ENCODE measurements at places on chromosomes 3 and 15. TPM values are rescaled to one million over a fixed set of nuclear protein-coding genes. Genes with fewer than 3 reads are reported as not detected.

DNA sequence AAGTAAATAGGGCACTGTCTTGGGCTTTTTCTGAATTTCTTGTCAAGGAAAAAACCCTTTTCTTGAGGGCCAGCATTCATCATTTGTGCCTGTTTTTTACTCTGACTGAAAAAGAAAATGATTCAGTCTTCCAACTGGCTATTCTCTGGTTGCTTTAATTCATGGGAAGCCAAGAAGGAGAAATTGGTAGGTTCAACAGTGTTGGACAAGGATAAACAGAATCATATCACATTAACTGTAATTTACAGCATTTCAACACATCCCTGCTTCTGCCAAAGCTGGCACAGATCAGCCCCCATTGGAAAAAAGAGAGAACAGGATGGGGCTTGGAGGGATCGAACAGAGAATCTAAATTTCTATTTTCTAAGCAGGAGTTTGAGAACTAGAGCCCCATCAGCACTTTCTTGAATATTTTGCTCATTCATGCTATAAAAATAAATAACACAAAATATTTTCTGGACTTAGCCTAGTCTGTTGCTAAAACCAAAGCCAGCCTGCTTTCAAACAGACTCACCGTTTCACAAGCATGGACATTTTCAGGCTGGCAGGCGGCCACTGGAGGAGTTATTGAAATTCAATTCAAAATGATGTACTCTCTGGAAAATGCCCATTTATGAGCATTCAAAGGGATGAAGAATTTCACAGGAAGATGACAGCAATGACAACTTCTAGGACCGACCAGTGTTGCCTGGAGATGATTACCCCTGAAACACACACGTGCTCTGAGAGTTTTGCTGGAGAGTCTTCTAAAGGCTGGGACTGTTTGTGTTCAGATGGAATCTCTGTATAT is 181.2 kb downstream of the WNT5A start:
- no peak overlapping the region for H3K27ac ChIP-seq
- H3K4me3 ChIP-seq = no peak overlapping the region
- DNase-seq = no peak
- no peaks in the 10 kb centered on the region for H3K4me1 ChIP-seq

DNA sequence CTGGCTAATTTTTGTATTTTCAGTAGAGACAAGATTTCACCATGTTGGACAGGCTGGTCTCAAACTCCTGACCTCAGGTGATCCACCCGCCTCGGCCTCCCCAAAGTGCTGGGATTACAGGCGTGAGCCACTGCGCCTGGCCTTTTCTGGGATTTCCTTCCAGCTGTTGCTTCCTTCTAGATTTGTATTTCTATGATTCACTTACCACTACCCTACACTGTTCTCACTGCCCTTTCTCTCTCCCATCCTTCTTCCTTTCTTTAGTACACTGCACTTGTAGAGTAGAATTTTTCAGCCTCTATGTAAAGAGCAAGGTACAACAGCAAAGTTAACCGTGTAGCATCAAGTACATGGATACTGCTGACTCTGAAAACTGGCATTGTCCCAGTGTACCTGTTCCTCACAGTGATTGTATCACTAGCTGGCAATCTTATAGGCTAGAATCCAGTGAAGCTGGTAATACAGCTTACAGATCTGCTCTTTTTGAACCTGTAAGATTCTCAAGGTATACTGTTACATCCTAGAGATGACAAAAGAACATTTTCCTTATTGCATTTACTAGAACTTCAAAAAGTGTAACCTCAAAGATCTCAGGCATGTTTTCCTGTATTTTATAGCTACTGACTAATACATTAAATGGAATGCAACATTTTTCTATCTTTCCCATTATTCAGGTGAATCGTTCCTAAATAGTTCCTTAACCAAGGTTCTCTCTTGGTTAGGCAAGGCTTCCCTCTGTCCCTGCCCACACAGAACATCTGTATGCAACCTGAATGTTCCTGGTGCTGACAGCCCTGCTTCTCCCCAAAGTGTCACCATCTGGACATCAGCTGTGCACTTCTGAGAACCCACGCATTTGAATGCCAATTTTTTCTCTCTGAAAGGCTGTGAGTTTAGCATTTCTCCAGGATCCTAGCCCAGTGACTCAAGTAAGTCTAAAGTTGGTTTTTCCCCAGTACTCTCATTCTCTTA is 74.1 kb upstream of the RAP2B start:
- H3K27ac ChIP-seq = no peak overlapping the region
- no peaks in the 10 kb centered on the region for H3K27me3 ChIP-seq
- no peak overlapping the region for H3K4me3 ChIP-seq
- H3K4me1 ChIP-seq = peaks cover 6% of the 10 kb centered on the region

DNA sequence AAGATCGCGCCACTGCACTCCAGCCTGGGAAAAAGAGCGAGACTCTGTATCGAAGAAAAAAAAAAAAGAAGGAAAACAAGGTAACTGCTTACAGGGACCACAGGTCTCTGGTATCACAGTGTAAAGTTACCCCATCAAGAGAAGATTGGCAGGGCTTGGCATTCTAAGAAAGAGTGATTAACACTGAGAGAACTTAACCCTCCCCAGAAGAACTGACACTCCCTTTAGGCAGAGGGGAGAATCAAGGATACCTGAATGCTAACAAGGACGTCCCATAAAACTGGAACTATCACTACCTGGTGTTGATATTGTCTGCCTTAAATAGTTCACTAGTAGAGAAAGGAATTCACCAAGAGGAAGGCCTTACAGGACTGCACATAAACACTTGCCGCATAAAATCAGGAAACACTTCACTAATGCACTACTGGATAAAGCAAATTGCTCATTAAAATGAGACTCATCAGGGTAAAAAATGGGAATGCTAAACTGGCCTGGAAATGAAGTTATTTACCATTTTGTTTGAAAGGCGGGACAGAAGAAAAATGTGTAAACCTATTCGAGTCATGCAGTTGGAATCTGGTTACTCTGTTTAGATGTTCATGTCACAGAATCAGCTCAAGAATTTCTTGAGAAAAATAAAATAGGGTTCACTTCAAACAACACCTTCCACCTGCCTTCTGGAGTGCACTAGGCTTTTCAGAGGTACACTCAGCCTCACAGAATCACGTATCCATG is 121.6 kb downstream of the FOXP1 start:
- DNase-seq = no peak
- H3K27ac ChIP-seq = no peak overlapping the region
- no peaks in the 10 kb centered on the region for H3K27me3 ChIP-seq

GRCh38 chr3:10447527-10448260 is 57.7 kb downstream of the ATP2B2 start:
- H3K27me3 ChIP-seq = peaks cover 3% of the 10 kb centered on the region
- no peaks in the 10 kb centered on the region for H3K4me1 ChIP-seq
- H3K4me3 ChIP-seq = no peak overlapping the region
- DNase-seq = no peak
- H3K27ac ChIP-seq = no peak overlapping the region
- no peaks in the 10 kb centered on the region for H3K36me3 ChIP-seq

DNA sequence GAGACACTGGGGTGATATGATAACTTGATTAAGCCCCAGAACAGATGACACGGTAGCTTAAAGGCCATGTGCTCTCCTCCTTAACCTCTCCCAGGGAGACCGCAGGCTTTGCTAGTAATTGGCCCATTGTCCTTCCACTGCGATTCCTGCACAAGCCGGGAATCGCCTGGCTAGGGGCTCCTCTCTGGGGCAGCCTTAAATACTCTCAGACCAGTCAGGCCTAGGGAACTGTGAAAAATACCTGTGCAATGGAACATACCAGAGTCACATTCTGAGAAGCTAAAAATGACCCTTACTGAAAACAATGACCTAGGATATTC is 56.3 kb downstream of the CPN2 start:
- H3K27ac ChIP-seq = no peak overlapping the region
- no peaks in the 10 kb centered on the region for H3K27me3 ChIP-seq
- H3K4me1 ChIP-seq = no peaks in the 10 kb centered on the region
- DNase-seq = no peak

DNA sequence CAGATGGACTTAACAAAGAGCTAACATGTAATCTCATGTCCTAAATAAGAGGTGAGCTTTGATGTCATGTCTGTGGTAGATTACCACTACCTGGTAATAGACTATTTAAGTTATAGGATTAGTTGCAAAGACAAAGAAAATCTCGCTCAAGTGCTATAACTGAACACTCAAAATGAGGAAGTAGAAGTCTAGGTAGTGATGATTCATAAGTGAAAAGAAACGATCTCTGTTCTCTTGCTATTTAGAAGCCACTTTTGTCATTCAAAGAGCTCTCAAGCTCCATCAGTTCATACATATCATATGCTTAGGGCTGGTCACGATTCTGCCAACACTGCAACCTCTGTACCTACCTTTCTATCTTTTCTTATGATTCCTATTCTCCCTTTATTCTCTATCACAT is 110.9 kb downstream of the EDEM1 start:
- H3K36me3 ChIP-seq = no peaks in the 10 kb centered on the region
- H3K4me3 ChIP-seq = no peak overlapping the region
- H3K27ac ChIP-seq = no peak overlapping the region

GRCh38 chr15:46518381-46518780 is 883.6 kb downstream of the SQOR start:
- H3K36me3 ChIP-seq = no peaks in the 10 kb centered on the region
- H3K4me3 ChIP-seq = no peak overlapping the region
- no peak for DNase-seq

- no peak for DNase-seq
- H3K27me3 ChIP-seq = no peaks in the 10 kb centered on the region
- H3K36me3 ChIP-seq = no peaks in the 10 kb centered on the region
Measured at GRCh38 chr15:101504866-101505609, 15.5 kb upstream of the PCSK6 start.

RGMA gene
- polyA plus RNA-seq = not detected

KLHL40 gene
- polyA plus RNA-seq = not detected

SH2D7 gene
- polyA plus RNA-seq = not detected

MUC4 gene
- polyA plus RNA-seq = not detected

Measured in GM12878 (cell line).